ENCODE measurements at places on chromosomes 16 and 17.

DNA sequence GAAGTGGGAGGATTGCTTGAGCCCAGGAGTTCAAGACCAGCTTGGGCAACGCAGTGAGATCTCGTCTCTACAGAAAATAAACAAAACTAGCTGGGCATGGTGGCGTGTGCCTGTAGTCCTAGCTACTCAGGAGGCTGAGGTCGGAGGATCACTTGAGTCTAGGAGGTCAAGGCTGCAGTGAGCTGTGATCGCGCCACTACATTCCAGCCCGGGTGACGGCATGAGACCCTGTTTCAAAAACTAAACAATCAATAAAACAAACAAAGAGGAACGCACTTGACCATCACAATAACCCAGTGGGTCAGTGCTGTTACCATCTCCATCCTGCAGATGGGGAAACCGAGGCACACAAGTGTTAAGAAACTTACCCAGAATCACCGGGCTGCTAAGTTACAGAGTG, 13.7 kb downstream of the ZNF500 start:
- no peak for DNase-seq

GRCh38 chr16:15440852-15441251, 6.5 kb downstream of the BMERB1 start:
- no peak for DNase-seq

GRCh38 chr16:4159726-4160125, 43.5 kb upstream of the ADCY9 start:
- no peak for DNase-seq

DNA sequence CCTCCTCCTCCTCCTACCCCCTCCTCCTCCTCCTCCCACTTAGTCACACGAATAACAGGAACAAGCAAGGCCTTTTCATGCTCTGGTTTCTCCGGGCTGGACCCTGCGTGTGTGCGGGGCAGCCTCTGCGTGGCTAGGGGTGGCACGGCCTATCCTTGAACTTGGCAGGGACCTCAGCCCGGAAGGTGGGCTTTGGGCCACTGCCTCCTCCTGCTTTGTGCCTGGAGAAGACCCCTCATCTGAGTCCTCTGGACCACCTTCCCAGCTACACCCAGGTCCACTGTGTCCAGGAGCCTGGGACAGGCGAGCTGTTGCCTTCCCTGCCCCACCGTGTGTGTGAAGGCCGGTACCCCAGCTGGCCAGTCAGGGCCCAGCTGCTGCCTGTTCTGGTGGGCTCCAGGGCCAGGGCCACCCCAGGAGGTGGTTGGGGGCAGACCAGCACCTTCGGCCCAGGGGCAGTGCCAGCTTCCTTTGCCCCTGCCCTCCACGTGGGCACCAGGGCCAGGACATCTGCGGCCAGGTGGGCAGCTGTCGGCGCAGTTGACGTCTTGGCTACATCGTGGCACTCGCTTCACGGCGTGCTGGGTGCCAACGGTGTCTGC, 35.4 kb downstream of the GINS2 start:
- no peak for DNase-seq

DNA sequence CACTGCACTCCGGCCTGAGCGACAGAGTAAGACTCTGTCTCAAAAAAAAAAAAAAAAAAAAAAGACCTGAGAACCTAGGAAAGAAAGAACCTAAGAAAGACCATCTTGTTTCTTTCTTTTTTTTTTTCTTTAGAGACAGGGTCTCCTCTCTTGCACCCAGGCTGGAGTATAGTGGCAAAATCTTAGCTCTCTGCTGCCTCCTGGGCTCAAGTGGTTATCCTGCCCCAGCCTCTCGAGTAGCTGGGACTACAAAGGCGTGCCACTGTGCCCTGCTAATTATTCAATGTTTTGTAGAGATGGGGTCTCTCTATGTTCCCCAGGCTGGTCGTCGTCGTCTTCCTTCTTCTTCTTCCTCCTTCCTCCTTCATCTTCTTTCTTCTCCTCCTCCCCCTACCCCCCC, 7.8 kb upstream of the BIRC5 start:
- no peak for DNase-seq

- peak; percentile 87 for DNase-seq
These were observed 75.6 kb upstream of the PLCG2 start for GRCh38 chr16:81703177-81704155.

- no peak for DNase-seq
These were observed 39.8 kb downstream of the RMI2 start for GRCh38 chr16:11384956-11385586.

DNA sequence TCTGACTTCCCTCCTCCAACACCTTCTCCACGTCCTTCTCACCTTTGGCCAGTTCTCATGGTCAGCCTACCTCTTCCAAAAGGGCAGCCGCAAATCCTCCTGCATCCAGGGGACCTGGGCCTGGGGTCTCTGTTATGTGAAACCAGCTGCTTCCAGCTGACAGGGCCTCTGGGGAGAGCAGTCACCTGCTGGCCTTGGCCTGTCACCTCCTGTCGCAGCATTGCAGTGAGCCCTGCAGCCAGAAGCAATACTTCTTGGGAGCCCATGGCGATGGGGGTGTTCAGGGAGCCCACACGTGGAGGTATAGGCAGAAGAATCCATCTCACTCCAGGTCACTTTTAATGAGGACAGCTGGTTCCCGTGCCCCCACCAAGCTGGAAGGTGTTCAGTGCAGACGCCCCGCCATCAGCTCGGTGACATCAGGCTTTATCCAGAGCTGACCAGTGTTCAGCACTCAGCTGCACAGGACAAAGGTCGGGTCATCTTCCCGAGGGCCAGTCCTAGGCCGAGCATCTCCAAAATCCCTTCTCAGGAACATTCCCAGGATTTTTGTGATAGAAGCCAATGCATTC, 1.7 kb upstream of the SLC47A2 start:
- DNase-seq: no peak

- DNase-seq: no peak
These were observed 101.3 kb upstream of the TNRC6C start for GRCh38 chr17:77857306-77857555.

- no peak for DNase-seq
These were observed 273.4 kb upstream of the TNRC6C start for GRCh38 chr17:77684803-77685798.

GRCh38 chr16:27482397-27483087, 67.2 kb downstream of the GTF3C1 start:
- no peak for DNase-seq

DNA sequence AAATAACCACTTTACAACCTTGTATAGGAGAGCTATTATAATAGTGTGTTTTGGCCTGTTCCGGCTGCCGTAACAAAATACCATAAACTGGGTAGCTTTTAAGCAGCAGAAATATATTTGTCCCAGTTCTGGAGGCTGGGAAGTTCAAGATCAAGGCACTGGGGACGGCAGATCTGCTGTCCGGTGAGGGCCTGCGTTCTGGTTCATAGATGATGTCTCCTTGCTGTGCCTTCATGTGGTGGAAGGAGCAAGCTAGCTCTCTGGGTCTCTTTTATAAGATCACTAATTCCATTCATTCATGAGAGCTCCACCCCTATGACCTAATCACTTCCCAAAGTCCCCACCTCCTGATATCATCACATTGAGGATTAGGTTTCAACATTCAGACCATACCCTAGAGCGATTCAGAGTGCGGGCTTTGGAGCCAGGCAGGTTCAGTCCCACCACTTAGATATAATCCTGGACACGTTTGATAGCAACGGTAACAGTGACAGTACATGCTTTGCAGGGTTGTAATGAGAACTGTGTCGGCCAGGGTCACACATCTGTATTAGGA, 76.2 kb upstream of the ZFHX3 start:
- DNase-seq: no peak

DNA sequence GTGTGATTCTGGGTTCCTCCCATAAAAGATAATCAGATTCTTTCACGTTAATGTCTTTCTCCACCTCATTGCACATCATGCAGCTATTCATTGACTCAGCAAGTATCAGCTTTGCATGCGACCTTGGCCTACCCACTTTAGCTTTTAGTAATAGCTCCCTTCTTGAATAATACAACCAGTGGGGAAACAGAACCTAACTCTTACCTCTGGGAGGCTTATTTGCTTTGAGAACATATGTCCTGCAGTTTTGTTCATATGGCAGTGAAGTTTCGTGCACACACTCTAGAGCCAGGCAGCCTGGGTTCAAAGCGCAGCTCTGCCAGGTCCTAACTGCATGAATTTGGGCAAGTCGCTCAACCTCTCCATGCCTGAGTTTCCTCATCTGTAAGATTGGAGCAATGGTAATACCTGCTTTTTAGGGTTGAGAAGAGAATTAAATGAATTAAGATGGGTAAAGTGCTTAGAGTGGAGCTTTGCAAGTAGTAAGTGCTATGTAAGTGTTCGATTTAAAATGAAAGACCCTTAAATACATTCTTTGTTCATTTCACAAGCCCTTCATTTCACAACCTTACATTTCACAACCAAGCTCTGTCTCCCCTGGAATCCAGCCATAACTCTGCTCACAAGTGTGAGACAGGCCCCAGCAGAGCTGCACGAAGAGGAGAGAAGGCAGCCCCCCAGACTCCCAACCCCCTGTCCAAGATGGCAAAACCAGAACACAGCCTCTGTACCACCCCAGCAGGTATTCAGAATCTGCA, 29.3 kb downstream of the MAPT start:
- no peak for DNase-seq

- DNase-seq: no peak
These were observed 910 bp downstream of the ITGAL start for GRCh38 chr16:30473231-30474073.

DNA sequence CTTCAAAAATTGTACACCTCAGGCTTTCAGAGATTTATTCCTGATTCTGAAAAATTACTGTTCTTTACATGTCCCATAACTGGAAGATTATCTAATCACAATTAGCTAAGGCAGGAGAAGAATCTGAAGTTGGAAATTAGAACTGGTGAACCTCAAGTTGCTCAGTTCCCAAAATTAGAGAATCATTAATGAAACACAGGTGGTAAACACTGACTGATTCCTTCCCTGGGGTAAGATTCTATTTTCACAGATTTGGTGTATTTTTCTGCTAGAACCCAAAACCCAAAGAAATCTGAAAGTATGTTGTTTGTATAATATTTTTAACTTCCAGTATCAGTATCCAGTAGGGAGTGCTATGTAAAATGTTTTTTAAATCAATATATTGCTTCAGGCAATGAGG, 25.7 kb downstream of the PHKB start:
- no peak for DNase-seq

- DNase-seq: no peak
These were observed 14.6 kb upstream of the LGALS9 start for GRCh38 chr17:27616414-27616813.

DNA sequence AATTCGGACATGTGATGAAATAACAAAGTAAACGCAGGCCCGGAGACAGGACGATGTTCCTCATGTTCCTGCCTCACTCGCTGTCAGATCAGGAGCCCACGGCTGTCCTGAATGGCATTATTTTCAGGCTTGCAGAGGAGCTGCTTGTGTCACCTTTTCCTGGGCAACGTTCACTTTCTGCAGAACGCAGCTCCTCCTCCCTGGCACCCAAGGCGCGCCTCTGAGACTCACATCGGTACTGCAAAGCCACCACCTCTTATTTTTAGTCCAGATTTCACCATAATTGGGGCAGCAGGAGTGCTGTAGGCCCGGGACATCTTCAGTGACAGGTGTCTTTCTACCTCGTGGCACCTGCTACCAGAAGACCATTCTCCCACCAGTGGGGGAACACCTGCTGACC, 8.0 kb upstream of the C16orf96 start:
- no peak for DNase-seq

GRCh38 chr17:28055546-28056275, 13.2 kb downstream of the NLK start:
- no peak for DNase-seq

DNA sequence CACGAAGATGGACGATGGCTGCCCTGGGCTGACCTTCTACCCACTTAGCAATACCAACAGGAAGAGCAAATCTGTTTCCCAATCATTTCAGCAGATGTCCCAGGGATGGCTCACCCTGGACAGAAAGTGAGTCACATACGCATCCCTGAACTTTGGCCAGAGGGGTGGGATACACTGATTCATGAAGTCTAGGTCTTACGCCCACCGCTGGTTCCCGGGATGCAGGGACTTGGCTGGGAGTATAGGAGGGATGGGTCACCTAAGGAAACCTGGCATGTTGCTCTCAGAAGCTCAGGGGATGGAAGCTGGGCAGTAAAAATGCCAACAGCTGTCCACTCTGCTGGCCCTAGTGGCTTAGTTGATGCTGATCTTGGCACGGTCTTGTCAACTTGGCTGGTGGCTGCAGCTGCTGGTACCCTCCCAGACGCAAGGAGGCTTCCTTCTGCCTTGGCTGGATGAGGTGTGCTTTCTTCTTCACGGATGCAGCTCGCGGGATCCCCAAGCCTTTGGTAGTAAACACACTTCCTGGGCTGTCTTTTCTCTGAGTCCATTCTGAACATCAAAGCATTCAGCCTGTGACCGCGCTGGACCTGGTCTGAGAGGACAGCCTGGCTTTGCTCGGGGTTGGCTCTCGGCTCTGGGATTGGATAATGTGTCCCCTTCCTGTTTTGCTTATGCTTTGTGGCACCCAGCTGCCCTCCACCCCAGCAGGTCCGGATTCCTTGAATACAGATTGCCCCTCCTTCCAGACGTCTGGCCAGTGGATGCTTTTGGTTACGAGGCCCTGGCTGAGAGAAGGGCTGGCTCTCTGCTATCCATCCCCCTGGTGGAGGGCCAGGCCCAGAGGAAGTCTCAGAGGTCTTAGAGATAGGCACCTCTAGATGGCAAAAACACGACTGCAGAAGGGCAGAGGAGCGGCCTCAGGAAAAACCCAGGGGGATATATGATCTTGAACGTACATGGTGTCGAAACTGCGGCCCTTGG, 71.5 kb downstream of the RAP1GAP2 start:
- DNase-seq: no peak

GRCh38 chr16:53893731-53894435, 189.9 kb downstream of the FTO start:
- no peak for DNase-seq

DNA sequence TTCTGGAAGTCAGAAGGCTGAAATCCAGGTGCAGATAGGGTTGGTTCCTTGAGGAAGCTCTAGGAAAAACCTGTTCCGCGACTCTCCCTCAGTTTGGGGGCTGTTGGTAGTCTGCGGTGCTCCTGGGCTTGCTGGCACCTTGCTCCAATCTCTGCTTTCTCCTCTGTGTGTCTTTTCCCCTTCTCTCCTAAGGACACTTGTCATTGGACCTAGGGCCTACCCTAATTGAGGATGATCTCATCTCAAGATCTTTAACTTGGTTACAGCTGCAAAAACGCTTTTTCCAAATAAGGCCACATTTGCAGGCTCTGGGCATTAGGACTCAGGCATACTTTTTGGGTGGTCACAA, 12.9 kb upstream of the CACNG4 start:
- no peak for DNase-seq

DNA sequence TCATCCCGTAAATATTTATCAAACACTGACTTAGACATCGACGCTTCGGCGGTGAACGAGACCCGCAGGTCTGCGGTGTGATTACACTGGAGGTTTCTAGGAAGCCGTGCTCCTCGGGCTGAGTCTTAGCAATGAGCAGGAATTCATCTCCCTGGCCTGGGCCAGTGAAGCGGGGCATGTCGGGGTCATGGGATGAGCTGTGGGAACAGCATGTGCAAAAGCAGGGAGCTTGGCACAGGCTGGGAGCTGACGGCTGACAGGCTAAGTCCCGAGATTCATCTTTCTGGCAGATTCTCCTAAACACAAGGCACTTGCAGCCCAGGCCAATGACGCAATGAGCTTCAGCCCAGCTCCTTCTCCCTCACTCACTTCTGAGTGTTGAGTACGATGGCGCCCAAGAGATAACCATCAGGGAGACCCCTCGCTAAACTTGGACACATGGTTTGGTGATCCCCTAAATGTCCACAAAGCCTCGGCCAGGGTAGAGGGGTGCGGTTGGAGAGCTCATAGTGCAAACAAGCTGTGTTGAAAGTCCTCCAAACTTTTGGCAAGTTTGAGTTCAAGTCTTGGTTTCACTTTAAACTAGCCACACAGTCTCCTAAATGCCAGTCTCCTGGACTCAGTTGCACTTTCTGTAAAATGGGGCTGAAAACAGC, 12.8 kb downstream of the CRISPLD2 start:
- DNase-seq: peak; percentile 97

- DNase-seq: no peak
These were observed 342.7 kb downstream of the SOX9 start for GRCh38 chr17:72463287-72464102.
